Stimulated activated CD4-positive, alpha-beta T cell treated with anti-CD3 and anti-CD28 coated beads, TNF-alpha, amount 100 ng/mL, for 48 hours (primary cell): ENCODE measurements at places on chromosomes 3 and 15.

DNA sequence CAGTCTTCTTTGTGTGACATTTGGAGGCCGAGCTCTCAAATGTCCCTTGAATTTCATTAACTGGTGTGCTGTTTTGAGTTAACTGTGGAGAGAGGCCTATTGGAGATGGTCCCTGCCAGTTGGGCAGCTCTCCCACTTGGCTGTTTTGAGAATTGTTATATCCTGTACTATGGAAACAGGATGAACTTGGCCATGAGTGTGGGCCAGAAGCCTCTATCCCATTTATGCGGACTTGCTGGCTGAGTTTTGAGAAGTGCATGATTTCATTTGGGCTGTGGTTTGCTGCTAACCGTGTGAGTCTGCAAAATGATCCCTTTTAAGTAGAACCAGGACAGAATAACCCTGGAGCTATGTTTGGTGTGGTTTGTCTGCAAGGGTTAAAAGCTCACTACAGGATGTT, 366.0 kb downstream of the PTPRG start:
- no peak for DNase-seq

GRCh38 chr3:33482111-33482521, 41.9 kb upstream of the UBP1 start:
- no peak for DNase-seq

- no peak for DNase-seq
These were observed 41.4 kb upstream of the USP3 start for GRCh38 chr15:63463036-63463435.

GRCh38 chr3:57893156-57893555, 115.1 kb upstream of the FLNB start:
- no peak for DNase-seq

GRCh38 chr3:160757233-160758106, 1.4 kb downstream of the PPM1L start:
- no peak for DNase-seq

DNA sequence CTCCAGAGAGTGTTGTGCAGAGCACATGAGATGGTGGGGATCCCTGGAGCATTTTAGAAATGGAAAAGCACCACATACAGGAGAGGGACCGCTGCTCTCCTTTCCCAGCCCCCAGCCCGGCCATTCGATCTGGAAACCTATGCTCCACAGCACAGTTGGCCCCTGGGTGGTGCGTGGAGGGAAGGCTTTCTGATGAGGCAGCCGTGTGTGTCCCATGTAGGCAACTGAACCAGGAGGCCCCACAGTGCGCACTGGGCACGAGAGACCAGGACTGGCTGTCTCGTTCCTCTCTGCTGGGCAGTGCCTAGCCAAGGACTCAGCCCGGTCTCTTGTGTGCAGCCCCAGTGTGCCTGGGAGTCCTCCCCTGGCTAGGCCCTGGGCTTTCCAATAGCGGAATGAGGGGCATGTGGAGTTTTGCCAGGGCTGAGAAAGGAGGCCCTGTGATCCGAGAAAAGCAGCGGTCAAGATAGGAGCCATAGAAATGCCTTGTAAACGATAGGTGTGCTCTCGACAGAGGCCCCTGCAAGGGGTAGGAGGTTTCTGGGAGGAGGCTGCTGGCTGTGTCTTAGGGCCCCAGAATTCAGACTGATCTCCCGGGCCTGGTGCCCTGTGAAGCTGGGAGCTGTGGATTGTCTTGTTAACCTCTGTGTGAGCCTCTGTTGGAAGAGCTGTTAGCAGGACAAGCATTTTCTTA, 39.0 kb downstream of the CHDH start:
- no peak for DNase-seq

GRCh38 chr3:5120446-5120845, 1.6 kb upstream of the ARL8B start:
- DNase-seq, result no peak

DNA sequence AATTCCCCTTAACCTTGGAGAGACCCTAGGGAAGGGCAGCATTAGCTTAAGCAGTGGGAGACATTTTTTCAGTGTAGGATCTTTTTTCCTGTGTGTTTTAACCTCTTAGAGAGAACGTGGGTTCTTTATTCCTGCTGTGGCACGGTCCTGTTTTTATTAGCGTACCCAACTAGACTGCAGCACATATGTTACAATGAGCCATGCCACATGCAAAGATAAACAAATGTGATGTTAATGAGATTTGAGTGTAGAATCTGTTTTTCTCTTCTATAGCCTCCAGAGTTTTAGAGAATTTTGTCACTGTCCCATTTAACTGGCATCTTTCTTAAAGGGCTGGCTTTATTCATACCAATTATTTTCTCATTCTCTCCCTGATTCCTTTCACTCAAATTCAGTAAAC, 347.5 kb downstream of the CNTN4 start:
- no peak for DNase-seq

GRCh38 chr3:66276705-66277274, 56.0 kb downstream of the SLC25A26 start:
- peak; percentile 36 for DNase-seq

- no peak for DNase-seq
These were observed 47.7 kb upstream of the PLXND1 start for GRCh38 chr3:129654131-129654530.

GRCh38 chr15:61489571-61489970, 260.5 kb upstream of the RORA start:
- no peak for DNase-seq

DNA sequence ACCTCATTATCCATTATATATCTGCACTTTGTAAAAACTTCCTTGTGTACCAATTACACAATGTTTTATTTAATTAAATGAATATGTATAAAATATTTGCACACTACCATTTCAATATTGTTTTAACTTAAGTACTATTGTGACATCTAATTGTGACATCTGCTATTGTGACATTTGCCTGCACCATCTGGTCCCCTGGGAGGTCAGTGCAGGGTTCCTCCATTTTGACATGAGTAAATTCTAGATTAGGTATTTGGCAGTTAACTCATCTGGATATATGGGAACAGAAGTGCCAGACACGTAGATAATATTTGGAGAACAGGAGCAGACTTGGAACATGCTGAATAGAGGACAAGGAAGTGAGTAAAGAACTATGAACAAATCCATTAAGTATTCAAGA, 332.1 kb downstream of the VGLL3 start:
- DNase-seq, result no peak

GRCh38 chr3:55518451-55518850, 31.3 kb upstream of the WNT5A start:
- DNase-seq, result no peak

DNA sequence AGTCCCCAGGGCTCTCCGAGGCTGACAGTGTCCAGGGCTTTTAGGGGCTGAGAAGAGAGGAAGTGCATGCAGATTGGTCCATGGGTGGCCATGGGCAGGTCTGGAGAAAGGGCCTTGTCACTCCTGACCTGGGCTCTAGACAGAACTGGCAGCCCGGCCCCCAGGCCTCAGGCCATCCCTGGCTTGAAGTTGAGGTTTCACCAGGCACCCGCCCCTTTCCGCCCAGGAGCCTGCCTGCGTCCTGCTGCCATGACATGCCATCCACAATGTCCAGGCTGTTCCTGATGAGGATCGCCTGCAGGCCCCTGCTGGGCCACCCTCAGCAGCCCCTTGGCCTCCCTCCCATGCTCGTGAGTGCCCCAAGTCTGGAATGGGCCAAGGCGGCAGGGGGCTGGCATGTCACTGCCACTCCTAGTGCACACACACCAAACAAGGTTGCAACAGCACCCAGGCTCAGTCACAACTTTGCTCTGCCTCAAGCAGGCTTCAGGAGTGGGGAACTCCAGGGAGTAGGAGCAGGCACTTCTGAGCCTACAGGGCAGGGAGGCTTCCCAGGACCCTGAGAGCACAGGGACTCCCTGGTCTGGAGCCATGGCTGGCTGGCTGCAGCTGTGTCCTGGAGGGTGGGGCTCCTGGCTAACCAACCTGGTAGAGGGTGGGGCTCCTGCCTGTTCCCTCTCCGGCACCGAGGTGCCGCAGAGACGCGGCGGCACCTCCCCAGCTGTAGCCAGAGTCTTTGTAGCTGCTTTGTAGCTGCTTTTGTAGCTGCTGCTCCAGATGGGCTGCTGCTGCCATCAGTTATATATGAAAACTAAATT, 1457.1 kb upstream of the GBE1 start:
- DNase-seq, result no peak

DNA sequence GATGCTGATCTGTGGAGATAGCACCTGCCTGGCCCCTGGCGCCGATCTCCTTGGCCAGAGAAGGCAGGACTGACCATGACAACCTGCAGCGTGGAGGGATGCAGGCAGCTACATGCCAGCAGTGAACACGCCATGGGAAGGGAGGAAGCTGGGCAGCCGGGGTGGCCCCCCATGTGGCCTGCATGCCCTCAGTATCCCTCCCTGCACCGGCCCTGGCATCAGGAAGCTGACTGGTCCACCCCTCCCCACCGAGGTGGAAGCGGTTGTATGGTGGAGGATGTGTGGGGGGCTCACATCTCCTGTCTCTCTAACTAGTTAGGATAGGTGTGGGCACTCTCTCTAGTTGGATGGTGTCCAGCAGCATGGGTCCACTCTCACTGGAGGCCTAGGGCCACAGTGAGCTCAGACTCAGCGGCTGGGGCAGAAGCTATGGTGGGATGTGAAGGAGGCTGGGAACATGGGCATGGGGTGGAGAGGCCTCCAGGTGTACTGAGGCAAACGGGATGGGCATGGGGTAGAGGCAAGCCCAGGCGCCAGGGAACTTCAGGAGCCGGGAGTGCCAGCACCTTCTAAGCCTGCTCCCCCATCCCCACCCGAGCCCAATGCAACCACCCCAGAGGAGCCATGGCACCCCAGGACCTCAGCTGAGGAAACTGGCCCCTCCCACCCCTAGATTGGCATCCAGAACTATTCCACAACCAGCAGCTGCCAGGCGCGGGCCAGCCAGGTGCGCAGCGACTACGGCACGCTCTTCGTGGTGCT, 1.8 kb upstream of the ABTB1 start:
- no peak for DNase-seq

DNA sequence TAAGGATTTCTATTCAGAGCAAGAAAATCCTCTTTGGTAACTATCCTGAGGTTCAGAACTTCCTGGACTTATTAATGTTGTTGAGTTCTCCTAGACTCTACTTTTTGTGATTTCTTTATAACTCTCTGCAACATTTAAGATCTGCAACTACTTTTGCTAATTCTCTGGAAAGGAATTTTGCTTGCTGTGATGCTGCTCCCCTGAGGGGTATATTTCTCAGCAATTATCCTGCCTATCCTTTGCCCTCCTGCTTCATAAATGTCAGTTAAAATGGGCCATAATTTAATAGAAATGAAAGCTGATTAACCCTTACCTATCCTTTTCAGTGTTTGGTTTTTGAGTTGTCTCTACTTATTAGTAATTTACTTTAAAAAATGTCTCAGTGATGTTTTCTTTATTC, 377.3 kb upstream of the LRRC3B start:
- no peak for DNase-seq

- no peak for DNase-seq
These were observed 310.8 kb downstream of the PTPRG start for GRCh38 chr3:61872077-61872706.
